ENCODE measurements at places on chromosomes 7 and 10. TPM values are rescaled to one million over a fixed set of nuclear protein-coding genes. Genes with fewer than 3 reads are reported as not detected.

DYDC2 gene
- not detected for total RNA-seq

FAM131B gene
- total RNA-seq: not detected

NODAL gene
- not detected for total RNA-seq

BMPER gene
- not detected for total RNA-seq

CPN1 gene
- not detected for total RNA-seq

GPER1 gene
- total RNA-seq: 2.5 TPM

CYP26C1 gene
- not detected for total RNA-seq

Data from Caki2 (cell line).